ENCODE measurements at places on chromosomes 1 and 21.

- no peak for DNase-seq
Observed at GRCh38 chr1:9066945-9067807, 2.3 kb downstream of the SLC2A5 start.

GRCh38 chr1:11888206-11888876 is 29.6 kb upstream of the NPPB start:
- DNase-seq = no peak

- DNase-seq = no peak
Observed at GRCh38 chr1:204558467-204558866, 42.3 kb downstream of the MDM4 start.

DNA sequence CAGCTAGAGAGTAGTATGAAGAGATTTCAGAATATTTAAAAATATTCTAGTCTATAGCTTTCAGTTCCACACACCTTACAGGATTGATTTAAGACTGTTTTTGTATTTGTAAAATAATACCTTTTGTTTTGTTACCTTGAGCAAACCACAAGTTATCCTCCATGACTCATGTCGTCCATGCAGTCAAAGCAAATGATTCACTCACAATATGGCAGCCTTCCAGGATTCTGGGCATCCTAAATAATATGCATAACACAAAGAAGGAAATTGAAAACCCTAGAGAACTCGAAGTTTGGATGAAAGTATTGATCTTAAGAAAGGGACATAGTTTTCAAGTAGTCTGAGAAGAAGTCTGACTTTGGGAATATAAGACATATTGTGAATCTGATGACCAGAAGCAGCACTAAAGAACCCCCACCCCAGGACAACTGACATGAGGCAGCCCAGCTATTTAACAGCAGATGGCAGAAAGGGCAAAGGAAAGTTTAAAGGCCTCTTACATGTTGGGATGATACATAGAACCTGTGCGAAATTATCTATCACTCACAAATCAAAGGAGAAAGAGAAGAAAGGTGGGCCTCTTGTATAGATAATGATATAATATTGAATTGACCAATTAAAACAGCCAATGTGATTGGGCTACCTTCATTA is 857.9 kb downstream of the BRINP3 start:
- DNase-seq = peak; percentile 41

DNA sequence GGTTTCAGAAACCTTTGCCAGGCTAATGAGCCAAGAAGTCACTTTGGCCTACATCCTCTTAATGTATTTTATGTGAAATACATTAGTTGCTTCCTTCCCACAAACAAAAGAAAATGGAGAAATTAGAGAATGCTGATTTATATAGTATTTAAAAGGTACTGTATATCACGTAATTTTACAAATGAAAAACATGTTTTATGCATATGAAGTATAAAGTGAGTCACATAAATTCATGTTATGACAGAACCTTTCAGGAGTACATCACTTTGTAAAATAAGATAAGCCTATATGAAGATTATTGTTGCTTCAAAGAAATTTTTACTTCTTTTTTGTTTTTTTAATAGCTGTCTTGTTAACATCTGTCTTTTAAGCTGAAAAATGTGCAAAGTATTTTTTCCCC is 4.6 kb downstream of the DR1 start:
- no peak for DNase-seq

Data from NCI-H2081 (cell line).